GM12878 (cell line): ENCODE measurements at places on chromosomes 2 and 18.

GRCh38 chr18:56458770-56459712 is 179.4 kb downstream of the TXNL1 start:
- no peak for DNase-seq

DNA sequence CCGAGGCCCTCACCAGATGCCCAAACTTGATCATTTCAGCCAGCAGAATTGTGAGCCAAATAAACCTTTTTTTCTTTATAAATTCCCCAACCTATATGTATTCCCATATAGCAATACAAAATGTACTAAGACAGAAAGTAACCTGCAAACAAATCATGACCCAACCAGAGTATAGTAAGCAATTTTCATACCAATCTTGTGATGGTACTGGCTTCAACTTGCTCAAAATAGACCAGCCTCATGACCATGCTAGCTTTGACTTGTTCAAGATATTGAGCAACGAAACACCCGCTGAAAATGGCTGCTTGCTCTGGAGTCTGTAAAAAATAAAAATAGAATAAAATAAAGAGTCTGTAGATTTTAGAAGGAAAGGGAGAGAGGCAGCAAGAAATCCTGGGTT is 97.6 kb downstream of the C1D start:
- no peak for DNase-seq

DNA sequence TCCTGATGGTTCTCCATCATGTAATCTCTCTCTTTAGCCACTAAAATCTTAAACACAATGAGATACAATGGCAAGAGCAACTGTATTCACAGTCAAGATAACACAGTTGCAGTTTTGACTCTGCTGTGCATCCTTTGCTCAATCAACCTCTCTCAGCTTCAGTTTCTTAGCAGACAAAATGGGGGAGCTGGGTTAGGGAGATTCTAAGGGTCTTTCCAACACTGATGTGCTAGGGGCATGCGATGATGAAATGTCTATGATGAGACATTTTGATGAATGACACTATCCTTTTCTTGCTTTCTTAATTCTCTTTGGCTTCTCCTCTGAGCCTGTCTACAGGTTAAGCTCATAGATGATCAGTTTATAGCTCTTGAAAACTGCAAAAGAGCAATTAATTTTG is 1.1 kb downstream of the SERPINB10 start:
- DNase-seq, result no peak

- DNase-seq, result no peak
Observed at GRCh38 chr2:226325526-226325925, 474.1 kb downstream of the IRS1 start.

DNA sequence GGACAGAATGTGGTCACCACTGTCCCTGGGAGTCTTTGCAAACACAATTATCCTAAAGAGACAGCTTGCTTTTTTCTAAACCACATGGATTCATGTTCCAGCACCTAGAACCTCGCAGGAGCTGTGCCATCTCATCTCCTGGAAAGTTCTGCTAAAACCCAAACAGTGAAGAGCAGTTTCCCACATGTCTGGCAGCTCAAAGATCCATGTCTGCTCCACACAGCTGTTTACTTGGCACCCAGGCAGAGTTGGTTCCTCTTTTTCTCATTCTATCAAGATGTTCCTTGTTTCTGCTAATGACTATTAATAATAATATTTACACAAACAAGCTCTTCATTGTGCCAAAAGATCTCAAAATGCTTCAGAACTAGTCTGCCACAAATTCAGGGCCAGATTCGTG is 30.1 kb upstream of the PID1 start:
- no peak for DNase-seq

DNA sequence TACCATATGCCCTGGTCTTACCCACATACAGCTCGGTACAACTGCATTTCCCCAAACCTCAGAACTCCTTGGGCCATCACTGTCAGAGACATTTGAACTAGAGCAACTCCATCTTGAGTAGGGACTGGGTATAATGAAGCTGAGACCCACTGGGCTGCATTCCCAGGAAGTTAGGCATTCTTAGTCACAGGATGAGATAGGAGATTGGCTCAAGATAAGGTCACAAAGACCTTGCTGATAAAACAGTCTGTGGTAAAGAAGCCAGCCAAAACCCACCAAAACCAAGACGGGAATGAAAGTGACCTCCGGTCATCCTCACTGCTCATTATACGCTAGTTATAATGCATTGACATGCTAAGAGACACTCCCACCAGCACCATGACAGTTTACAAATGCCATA is 131.3 kb downstream of the PIK3C3 start:
- DNase-seq, result no peak

DNA sequence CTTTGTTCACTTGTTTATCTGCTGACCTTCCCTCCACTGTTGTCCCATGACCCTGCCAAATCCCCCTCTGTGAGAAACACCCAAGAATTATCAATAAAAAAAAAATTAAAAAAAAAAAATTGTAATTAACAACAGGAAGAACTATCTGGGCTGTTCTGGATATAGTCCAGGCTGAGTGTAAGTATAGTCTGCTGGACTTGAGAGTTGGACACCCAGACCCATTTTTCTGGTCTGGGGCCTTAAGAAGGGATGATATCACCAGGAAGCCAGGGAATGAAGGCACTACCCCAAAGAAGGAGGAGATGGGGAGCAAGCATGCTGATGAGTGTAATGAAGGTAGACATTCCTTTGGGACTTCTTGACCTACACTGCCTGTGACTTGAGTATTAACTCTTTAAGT is 72.1 kb upstream of the ZFP36L2 start:
- no peak for DNase-seq

- no peak for DNase-seq
Observed at GRCh38 chr2:236107942-236108625, 60.1 kb downstream of the GBX2 start.

DNA sequence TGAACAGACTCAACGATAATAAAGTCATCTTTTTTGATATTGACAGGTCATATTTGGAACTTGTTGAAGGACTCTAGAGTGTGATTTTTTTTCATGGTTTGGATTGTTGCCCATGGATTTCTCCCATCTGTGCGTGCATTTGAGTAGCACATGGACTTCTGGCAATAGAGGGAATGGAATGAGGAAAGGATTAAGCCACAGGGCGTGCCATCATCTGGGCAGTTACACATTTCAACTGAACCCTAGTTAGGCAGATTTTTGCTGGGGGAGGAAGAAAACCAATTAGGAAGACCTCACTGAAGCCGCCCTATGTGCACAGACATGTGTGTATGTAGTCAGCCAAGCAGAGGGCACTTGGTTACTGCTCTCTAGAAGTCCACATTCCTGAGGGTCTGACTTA is 72.6 kb downstream of the TPGS2 start:
- no peak for DNase-seq

DNA sequence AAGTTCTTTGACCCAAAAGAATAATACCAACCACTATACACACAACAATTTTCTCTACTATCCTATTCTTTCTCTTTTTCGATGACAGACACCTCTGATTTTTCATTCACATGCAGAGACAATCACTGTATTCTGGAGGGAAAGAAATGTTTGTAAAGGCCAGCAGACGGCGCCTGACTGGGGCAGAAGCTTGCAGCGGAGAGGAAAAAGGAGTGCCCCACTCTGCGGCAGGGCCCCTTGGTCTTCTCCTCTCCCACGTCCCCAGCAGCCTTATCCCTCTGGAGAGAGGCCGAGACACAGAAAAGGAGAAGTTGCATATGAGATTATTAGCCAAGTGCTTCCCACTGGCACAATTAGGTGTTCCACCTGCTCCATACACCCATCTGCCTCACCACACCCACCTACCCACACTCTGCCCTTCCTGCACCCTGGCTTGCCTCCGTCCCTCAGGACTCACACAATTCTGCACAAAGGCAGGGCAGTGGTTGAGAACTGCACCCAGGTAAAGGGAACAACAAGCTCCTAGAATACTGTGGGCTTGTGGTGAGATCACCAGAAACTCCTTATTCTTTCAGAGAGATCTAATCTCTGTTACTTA is 687.3 kb downstream of the NRXN1 start:
- no peak for DNase-seq

- no peak for DNase-seq
Observed at GRCh38 chr2:157891643-157892041, 15.5 kb upstream of the ACVR1 start.

DNA sequence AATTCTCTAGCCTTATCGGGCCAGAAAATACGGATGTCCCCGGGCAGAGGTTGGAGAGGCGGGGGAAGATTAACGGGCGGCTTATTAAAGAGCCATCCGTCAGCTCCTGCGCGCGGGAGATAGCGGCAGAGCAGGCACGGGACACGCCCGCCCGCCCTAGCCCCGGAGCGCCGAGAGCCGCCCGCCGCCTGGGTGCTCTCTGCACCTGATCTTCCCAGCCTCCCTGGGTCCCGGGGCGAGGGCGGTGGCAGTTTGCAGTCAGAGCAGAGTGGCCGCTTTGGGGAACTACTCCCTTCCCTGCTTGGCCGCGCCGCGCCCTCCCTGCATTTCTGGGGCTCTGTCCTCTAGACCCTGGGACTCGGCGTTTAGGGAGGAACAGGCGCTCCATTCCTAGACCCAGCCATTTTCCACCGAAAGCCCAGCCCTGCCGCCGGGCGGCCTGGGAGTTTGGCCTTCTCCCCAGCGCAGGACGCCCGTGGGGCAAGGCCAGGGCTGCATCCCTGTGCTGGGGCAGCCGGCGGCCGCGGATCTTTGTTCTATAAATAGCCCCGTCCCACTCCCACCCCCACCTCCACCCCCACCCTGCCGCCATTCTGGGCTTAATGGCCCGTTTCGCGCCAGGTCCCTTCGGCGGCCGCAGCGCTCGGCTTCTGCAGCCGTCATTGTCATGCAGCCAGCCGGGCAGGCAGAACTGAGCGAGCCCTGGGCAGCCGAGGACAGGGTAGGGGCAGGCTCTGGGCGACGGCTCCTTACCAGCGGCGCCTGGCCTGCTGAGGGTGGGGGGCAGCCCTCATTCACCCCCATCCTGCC is 6.6 kb downstream of the GAD1 start:
- no peak for DNase-seq
